ENCODE measurements at places on chromosomes 2 and 18.

DNA sequence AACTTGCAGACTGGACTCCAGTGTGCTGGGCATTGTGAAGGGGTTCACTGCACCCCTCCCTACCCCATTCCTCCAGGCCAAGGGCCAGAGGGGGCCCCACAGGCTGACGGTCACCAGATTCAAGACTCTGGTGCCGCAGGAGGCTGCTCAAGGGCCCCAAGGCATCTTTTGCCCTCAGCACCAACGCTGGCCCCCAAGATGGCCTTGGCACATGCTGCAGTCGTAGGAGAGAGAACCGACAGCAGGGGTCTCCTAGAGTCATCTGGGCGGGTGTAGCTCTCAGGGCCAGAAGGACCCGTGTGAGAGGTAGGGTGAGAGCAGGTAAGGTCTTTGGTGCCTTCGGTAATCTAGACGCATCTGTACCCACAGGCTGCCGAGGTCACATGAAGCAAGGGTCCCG is 18.7 kb upstream of the ODC1 start:
- DNase-seq, result no peak

GRCh38 chr2:2824588-2824987 is 493.5 kb upstream of the MYT1L start:
- no peak for DNase-seq

- peak; percentile 42 for DNase-seq
These were observed 116.3 kb upstream of the HAAO start for GRCh38 chr2:42908518-42909200.

GRCh38 chr2:53787614-53788289 is 908 bp downstream of the ERLEC1 start:
- DNase-seq, result peak; percentile 55

GRCh38 chr2:57180042-57180567 is 866.5 kb upstream of the VRK2 start:
- peak; percentile 36 for DNase-seq

GRCh38 chr2:191230174-191230573 is 15.0 kb upstream of the MYO1B start:
- DNase-seq, result peak; percentile 98

- no peak for DNase-seq
These were observed 546.4 kb upstream of the SOX11 start for GRCh38 chr2:5145801-5146200.

DNA sequence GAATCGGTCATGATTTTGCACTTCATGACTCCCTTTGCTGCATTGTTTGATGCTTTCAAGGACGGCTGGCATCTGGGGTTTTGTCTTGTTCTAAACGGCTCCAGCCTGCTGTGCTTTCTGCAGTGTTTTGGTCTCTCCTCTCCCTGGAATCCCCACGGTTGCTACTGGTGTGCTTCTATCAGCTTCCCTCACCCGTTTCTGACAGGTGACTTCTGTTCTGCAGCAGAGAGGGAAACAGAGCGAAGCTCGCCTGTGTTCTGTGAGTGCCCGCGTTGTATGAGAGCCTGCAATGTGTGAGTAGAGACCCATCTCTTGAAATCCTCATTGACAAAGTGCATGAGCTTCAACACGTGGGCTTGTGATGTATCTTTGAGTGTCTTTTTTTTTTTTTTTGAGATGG is 102.8 kb downstream of the DCDC2C start:
- no peak for DNase-seq

DNA sequence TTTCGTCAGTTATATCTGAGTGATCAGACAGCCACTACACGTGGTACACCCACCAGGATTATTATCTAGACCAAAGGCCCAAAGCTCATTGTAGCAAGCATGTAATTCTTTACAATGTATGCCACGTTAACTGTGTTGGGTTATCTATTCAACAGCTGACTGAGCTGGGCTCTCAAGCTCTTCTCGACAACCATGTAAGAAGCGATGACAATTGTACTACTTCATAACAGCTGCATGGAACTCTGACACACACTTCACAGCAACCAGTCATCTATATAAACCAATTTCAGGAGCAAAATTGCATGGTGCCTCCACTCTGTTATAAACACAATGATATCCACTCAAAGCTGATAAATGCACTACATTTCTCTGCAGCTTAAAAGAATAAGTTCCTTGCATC is 701.8 kb downstream of the NR4A2 start:
- DNase-seq, result no peak

DNA sequence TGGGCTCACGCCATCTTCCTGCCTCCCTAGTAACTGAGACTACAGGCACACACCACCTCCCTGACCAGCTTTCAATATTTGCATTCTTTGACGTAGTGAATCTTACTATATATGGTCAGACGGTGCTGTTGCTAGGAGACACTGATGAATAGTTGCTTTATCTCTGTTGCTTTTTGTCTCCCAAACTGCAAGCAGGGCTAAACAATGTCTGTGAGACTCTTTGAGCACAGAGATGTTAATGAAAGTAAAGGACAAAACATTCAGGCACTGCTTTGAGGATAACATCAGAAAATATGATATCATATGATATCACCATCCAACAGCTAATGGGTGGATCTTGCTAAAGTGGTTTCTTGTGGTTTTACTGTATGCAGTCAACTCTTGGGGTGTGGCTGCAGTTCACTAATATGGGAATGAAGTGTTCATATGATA is 43.0 kb downstream of the EMILIN2 start:
- no peak for DNase-seq

DNA sequence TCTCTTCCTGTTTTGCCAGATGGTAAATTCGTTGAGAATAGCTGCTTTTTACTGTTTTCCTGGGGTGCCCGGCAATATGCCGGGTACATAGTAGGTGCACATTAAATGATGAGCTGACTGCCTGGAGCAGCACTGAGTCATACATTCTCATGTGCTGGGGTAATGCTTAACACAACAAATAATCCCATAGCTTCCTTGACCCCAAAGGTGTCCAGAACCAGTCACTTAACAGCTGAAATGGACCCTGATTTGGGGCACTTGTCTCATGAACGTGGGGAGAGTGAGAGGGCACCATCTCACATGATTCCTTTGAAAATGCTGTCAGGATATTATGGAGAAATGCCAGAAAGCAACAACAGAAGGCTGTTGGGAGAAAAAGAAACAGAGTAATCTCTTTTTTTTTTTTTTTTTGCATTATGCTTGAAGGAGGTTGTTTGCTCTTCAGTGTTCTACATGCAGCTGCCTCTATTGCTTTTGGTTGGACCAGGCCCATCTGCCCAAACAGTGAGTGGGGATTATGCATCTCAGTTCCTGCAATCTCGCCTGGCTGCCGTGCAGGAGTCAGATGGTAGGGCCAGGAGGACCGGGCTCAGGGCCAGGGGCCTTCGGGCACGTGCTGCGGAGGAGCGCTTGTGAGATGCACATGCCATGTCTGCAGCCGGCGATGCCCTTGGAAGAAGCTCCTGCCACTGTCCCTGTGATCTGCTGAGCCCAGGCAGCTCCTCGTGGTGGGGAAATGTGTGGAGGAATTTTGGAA is 162.1 kb downstream of the SH3RF3 start:
- peak; percentile 66 for DNase-seq

DNA sequence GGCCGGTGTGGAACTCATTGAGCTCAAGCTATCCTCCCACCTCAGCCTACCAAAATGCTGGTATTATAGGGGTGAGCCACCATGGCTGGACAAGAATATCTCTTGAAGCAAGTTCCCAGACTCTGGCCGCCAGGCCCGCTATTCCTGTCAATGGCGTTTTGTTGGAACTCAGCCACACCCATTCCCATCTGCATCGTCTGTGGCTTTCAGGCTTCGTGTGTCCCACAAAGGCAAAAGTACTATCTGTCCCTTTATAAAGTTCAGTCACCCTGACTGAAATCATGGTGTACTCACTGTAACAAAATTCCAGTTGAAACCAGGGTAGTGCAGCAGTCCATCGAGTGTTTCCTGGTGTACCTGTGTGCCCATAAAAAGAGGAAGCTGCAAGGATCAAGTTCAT is 96.7 kb downstream of the SH3BP4 start:
- peak; percentile 22 for DNase-seq

DNA sequence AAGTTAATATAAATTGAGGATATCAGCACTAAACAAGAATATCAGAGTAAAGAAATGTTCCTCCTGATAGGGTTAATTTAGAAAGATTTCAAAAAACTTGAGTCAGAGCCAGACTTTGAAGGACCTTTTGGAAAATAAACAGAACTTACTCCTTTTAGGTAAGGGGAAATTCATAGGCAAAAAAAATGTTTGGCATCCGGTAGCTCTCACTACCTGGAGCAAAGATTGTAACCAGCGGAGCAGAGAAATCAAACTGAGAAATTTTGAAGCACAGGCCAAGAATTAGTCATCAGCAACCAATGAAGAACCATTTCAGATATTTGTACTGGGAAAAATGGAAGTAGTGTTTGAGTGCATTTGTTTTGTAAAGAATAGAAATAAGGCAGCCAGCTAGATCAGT is 113.0 kb downstream of the ICA1L start:
- no peak for DNase-seq

- no peak for DNase-seq
These were observed 76.1 kb downstream of the NDUFA10 start for GRCh38 chr2:239949075-239949474.

DNA sequence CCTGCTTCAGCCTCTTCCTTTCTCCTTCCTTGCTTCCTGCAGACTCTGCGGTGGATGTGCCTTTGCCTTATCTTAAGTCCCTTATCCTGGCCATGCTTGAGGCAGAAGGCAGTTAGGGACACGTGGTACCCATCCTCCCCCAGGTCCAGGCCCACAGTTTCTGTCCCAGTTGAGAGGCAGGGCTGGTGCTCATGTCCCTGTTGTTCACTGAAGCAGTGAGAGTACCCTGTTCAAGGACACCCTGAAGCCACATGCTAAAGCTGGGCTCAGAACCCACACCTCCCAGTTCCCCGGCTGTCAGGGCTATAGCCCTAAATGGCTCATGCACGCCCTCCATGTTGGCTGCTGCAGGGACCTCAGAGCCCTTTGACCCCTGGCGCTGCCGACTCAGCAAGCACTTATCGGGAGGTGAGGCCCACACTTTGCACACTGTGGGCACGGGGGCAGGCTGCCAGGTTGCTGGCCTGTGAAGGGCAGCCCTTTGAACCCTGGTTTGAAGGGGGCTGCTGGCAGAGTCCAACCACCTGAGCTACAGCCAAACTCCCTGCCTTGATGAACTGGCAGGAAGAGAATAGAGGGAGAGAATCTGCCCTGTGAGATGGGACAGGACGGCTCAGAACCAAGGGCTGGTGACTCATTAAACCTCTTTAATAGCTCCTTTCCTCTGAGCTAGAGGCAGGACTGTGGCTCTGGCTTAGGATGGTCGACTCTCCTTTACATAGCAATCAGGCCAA is 6.3 kb downstream of the KHK start:
- no peak for DNase-seq

DNA sequence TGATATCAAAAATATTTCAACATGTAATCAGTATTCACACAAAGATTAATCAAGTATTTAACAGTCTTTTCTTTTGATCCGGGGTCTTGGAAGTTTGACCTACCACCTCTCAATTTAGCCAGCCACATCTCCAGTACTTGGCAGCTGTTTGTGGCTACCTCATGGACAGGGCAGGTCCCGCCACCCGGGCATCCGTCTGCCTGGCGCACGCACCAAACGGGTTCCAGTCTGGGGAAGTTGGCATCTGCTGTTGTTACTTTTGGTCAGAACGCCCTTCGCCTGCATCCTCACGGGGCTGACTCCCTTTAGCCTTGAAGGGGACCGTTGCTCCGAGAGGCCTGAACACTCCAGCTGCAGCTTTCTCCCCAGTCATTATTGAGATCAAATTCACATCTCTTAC is 81.7 kb downstream of the NEDD4L start:
- DNase-seq, result no peak

- DNase-seq, result peak; percentile 97
These were observed 125.7 kb downstream of the RBMS1 start for GRCh38 chr2:160367887-160368286.

- DNase-seq, result no peak
These were observed 265.9 kb downstream of the NUP35 start for GRCh38 chr2:183390109-183390508.

DNA sequence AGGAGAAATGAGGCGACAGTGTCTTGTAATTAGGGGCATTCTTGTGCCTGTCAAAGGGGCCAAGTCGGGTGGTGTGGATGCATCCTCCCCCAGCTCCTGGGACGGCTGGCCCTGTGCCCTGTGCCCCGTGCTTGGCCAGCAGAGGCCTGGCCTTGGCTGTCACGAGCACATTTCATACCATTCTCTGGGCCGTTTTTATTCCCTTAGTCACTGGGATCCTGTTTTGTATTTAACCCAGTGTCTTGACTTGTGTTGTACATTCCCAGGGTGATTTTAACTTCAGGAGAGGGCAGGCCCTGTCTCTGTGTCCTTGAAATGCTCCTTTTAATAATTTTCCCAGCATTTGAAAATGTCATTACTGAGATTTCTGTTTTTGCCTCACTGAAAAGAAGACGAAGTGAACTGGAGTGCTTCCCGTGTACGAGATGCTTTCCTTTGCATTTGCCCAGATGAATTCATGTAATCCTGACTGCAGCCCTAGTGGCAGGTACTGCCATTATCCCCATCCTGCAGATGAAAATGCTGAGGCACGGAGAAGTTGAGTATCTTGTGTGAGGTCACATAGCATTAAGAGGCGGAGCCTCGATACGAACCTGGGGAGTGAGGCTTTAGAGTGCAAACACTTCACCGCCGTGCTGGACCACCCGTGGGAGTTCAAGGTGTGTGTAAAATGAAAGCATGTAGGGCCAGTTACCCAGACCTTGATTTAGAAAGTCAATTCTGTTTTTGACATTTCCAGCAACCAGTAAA is 57.0 kb downstream of the SH3RF3 start:
- DNase-seq, result peak; percentile 81

GRCh38 chr18:34458410-34458977 is 233.8 kb upstream of the NOL4 start:
- DNase-seq, result no peak

GRCh38 chr2:190170673-190171072 is 108.1 kb upstream of the MSTN start:
- no peak for DNase-seq

DNA sequence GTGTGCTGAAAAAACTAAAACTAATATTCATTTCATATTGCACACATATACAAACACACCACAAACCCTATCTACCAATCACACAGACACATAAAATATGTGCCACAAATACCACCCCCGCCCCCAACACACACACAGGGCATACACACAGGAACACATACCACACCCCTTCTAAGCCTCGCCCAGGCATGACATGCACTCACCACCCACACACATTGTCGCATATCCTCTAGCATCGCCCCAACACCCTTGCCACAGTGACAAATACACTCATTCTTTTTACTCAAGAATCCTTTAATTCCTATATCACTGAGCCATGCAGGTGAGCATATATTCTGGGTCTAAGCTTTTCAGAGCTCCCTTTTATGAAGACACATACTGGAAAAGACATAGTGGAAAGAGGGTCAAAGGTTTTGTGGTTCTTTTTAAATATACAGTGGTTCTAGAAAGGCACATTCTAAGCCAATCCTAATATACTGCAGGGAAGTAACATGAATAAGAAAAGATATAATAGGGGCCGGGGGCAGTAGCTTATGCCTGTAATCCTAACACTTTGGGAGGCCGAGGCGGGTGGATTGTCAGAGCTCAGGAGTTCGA is 24.5 kb upstream of the LCLAT1 start:
- DNase-seq, result no peak
